ENCODE measurements at places on chromosomes 3 and 15.
A peak's percentile ranks its signal among the peaks of the same experiment; 100 is the strongest.

GRCh38 chr3:17730318-17730967 lies 12.0 kb downstream of the TBC1D5 start:
- no peak for DNase-seq

DNA sequence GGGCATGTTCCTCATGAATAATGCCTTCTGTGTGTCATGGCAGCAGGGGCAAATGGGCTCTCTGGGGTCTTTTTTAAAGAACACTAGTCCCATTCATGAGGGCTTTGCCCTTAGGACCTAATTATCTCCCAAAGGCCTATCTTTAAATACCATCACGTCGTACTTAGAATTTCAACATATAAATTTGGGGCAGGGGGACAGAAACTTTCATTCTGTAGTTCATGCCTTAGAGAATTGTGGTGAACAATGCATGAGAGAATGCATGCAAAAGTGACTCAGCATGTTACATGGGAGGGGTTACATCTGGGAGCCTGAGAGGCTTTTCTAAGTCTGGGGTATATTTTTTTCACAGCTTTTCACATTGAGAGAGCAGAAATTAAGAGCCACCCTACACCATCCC lies 208.5 kb upstream of the ROPN1 start:
- DNase-seq = no peak

- DNase-seq = no peak
Measured at GRCh38 chr15:99414755-99415731, 150.7 kb upstream of the MEF2A start.

DNA sequence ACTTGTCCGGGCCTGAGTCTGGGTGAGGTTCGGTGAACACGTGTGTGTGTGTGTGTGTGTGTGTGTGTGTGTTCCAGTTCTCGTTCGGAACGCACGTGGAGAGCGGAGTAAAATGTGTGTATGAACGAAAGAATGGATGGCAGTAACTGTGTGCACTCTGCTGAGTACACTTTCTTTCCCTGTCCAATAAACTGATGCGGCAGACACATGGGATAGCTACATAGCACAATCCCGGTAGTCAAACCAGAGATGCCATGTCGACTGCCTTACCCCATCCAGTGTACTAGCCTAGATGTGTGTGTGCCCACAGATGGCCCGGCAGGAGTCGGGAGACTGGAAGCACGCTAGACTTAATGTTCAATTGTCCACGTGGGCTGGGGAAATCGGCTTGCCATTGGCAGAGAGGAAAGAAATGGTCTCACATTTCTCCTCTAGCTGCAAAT lies 507 bp upstream of the GOLIM4 start:
- DNase-seq = peak; percentile 12

- DNase-seq = no peak
Measured at GRCh38 chr15:65460741-65461347, 38.1 kb upstream of the IGDCC4 start.

DNA sequence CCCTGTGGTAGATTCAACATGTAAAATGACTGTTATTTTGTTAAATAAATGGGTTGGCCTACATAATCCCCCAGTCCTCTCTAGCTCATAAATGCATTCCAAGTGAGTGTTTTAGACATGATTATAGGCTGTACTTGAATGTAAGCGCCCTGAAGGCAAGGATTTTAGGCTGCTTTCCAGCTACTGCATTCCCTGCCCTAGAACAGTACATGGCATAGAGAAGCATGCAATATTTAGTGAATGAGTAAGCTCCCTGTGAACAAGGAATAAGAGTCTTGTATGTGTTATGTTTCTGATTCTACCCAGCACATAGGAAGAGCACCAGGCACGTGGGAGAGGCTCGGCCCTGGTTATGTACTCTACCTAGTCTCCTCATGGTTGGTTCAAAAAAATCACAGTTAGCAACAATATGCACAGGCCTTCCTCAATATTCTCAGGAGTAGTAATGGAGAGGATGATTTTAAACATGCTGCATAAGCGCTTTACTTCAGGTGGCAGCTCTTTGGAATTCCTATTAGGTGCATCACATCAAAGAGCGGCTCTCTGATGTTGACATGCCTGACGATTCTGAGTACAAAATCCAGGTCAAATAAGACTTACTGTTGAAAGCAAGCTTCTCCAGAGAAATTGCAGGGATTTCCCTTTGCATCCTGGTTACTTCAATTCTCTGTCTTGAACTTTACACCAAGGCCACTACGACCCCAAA lies 456.6 kb downstream of the MAGI1 start:
- no peak for DNase-seq

DNA sequence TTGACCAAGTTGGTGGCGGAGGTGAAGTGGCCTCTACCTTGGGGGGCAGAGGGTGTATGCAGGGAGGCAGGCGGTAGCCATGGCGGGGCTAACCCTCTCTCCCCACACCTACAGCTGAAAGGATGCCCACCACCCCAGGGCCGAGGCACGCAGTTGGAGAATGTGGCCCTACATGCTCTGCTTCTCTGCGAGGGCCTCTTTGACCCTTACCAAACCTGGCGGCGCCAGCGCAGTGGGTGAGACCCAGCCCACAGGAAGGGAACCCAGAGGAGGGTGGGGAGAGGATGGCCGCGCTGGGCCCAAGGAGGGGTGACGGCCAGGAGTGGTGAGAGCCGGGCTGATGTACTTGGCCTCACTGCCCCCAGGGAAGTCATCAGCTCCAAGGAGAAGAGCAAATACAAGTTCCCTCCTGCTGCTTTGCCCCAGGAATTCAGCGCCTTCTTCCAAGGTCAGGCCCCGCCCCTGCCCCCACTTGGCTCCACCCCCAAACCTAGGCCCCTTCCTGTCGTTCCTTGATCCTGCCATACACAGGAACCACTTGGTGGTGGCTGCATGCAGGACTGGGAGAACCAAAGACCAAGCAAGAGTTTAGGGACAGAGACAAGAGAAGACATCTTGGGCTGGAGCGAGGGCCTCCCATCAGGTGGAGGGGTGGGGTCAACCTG lies 9.8 kb downstream of the NBEAL2 start:
- DNase-seq = no peak

- DNase-seq = no peak
Measured at GRCh38 chr3:194259982-194260766, 91.0 kb downstream of the CPN2 start.

GRCh38 chr15:62977952-62978811 lies 64.4 kb upstream of the TPM1 start:
- DNase-seq = no peak

- no peak for DNase-seq
Measured at GRCh38 chr3:11140713-11141104, 13.6 kb upstream of the HRH1 start.

- no peak for DNase-seq
Measured at GRCh38 chr15:70647396-70647795, 116.0 kb downstream of the UACA start.

- no peak for DNase-seq
Measured at GRCh38 chr3:53753518-53754183, 92.6 kb downstream of the CHDH start.

- DNase-seq = no peak
Measured at GRCh38 chr3:190970560-190970959, 108.1 kb upstream of the GMNC start.

DNA sequence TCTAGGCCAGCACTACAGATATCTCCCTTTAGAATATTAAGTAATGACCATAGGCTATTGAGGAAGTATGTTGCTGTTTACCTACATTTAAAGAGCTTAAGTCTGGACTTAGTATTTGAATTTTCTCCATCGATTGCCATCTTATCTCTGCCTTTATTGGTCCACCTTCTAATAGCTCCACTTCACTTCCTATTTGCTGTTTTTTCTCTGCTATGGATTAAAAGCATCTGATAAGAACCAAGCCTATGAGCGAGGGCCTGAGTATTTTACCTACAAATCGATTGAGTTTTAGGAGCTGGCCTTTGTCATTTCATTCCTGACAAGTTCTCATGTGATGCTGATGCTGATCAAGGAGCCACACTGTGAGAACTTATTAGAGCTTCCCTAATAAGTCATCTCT lies 52.6 kb upstream of the AKAP13 start:
- no peak for DNase-seq

DNA sequence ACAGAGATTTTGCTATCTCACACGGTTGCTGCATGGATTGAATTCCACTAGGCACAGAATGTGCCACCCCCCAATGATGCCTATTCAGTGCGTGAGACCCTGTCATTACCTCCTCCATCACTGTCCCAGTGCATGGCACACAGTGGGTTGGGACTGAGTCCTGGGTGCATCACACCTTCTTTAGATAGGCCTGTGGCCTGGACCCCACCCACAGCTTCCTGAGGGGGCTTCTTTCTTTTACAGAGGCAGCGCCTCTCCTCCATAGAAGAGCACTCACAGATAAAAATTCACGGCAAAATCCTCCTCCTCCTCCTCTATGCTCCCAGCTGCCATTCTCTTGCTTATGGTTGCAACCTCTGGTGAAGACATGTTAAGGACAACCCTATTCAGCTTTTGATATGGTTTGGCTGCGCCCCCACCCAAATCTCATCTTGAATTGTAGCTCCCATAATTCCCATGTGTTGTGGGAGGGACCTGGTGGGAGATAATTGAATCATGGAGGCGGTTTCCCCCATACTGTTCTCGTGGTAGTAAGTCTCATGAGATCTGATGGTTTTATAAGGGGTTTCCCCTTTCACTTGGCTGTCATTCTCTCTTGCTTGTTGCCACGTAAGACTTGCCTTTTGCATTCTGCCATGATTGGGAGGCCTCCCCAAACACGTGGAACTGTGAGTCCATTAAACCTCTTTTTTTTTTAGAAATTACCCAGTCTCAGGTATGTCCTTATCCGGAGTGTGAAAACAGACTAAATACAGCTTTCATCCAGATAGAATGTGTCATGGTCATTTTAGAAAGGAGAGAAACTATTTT lies 147.6 kb downstream of the KLF13 start:
- DNase-seq = no peak

GRCh38 chr3:96748139-96748538 lies 66.3 kb upstream of the EPHA6 start:
- no peak for DNase-seq

DNA sequence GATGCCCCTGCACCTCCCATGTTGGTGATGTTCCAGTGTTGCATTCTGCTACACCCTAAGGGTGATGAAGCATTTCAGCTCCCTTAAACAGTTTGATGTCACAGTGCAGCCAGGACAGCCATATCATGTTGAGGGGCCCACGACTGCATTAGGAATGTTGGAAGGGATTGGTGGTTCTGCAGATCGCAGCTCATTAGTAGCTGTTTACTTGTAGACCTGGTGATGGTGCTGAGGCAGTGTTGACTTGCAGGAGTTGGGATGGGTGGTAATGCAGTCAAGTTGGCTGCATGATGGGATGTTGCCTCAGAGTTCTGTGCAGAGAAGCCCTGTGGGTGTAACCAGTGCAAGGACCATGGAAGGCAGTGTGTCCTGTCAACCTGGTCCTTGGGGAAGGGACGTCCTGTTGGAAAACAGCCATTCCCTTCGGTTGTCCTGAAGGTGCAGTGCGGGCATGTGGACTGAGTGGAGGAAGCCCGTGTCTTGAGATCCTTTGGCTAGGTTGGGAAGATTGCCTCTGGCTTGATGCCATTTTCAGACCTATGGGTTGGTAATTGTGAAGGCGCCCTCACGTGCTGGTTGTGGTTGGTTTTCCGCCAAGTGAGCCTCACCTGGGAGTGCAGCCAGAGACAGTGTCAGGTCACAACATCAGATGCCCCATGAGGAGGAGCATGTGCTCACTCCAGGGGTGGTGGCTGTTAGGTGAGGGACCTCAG lies 100.7 kb downstream of the SNRPN start:
- DNase-seq = no peak

- DNase-seq = no peak
Measured at GRCh38 chr15:92332125-92332899, 61.4 kb upstream of the ST8SIA2 start.

DNA sequence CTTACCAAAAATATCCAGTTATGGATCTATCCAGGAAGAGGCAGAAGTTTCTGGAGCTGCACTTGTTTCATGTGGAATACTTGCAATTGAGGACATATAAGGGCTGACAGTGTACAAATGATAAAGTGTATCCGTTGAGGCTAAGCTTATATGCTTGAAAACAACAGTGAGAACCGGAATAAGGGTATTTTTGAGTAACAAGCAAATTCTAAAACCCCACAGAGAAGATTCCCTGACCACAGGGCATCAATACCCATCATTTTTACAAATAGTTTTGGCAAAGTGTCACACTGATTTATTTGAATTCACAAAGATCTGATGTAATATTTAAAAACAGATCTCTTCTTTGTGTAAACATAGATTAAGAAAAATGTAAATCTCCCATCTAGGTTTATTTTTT lies 208.4 kb downstream of the FMN1 start:
- DNase-seq = no peak

- DNase-seq = no peak
Measured at GRCh38 chr3:71554649-71555048, 28.9 kb downstream of the FOXP1 start.

- DNase-seq = no peak
Measured at GRCh38 chr3:107929088-107929487, 161.7 kb downstream of the CD47 start.

- DNase-seq = no peak
Measured at GRCh38 chr3:182716114-182716688, 77.1 kb upstream of the ATP11B start.

GRCh38 chr3:28081533-28081947 lies 159.9 kb upstream of the CMC1 start:
- DNase-seq = no peak

- DNase-seq = no peak
Measured at GRCh38 chr15:99426431-99427105, 139.2 kb upstream of the MEF2A start.

DNA sequence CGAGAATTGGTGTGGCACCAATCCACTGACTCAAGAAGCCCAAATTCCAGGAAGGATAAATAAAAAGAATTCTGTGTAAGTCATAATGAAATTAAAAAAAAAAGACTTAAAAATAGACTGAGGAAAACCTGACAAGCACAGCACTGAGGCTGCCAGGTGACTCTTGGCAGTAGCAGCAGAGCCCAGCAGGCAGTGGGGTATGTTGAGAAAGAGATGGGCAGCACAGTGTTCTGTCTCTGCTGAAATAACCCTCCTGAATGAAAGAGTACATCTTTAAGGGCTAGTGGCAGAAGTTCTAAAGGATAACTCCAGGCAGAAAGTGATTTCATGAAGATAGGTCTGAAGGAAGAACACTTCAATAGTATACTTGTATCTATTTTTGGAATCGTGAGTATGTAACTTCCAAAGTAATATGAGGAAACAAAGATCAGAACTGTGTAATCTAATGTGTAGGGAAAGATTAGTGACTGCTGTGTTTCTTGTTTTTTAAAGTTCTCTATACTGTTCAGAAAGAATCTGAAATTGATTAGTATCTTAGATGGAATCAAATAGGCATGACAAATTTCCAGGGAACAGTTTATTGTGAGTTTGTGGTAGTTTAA lies 75.9 kb downstream of the RAB7A start:
- DNase-seq = no peak

- no peak for DNase-seq
Measured at GRCh38 chr15:78461171-78461888, 23.3 kb downstream of the IREB2 start.

- no peak for DNase-seq
Measured at GRCh38 chr3:145411605-145412004, 749.4 kb downstream of the PLOD2 start.

Data from amygdala (tissue), 56 donors.